ENCODE measurements at places on chromosomes 3 and 15.

- DNase-seq, result no peak
Measured at GRCh38 chr3:190970560-190970959, 108.1 kb upstream of the GMNC start.

DNA sequence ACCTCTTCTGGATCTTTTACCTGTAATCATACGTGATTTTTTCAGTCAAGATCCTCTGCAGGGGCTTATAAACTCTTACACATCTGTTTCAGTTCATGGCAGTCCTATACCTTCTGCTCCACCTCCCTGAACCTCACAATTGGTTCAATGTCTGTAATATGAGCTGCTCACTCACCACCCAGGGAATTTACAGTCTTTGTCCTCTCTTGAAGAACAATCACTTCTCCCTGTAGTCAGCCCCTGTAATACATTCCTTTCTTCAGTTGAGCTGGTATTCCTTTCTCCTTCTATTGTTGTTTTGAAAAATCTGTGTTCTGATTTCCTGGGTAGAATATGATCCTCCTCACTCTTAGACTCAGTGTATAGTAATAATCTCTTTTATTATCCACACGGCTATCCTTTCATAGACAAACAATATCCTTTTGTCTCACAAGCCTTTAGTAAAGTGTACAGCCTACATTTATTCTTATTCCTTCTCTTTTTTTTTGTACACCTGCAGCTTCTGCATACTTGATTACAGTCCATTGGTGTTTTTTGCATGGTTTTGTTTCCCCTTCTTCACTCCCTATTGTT, 101.8 kb downstream of the NECTIN3 start:
- no peak for DNase-seq

DNA sequence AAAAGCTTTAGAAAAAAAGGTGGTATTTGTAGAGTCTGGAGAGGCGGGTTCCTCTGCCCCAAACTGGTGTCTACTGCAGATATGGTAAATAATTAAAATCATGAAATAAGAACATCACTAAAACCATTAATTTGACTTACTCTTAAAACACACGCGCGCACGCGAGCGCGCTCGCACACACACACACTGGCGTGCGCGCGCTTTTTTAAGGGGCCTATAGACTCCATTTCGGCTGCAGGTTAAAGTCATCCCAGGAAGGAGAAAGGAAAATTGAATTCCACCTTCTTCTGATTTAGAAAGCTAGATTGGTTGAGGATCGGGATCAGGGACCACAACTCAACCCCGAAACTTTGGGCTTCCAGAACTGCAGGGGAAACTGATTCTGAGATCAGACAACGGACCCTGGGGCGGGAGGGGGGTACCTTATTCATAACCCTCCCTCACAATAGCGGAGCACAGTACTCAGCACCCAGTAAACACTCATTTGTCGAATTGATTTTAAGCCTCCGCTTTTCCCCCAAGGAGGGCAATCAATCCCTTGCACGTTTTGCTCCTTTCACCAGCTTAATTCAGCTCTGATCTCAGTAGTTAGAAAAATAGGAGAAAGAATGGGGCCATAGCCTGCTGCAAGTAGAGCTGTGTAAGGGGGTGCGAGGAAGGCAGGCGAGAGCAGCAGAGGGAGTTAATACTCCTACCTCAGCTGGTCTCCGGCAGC, 509 bp upstream of the LRRC3B start:
- no peak for DNase-seq

- no peak for DNase-seq
Measured at GRCh38 chr3:135149707-135150681, 354.9 kb downstream of the EPHB1 start.

DNA sequence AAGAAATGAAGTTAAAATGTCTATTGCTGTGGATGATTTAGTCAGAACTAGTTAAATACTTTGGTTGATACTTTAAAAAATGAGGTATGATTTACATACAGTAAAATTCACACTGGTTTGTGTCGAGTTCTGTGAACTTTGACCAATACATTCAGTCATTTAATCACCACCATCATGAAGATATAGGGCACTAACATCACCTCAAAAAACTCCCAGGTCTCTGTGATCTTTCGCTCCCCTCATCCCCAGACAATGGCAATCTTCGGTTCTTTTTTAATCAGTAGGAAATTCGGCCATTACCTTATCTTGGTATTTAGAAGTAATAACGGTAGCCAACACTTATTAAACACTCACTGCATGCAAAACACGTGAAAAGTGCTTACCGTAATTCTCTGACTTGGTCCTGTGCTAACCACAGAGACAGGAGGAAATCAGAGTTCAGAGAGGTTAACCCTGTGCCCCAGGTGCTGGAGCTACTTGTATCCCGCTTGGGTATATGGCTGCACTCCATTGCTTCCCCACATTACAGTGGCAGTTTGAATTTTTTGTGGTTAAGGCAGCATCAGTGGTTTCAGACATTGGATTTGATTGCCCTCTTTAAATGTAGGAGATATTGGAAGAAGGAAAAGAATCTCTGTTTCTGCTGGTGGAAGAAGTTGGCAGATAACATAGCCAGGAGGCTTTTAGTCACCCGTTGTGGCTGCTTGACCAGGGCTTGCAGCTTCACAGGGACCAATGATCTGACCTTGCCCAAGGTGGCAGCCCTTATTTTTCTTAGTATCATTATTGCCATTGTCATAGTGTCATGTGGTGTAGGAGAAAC, 4.2 kb downstream of the PLCL2 start:
- peak; percentile 57 for DNase-seq

DNA sequence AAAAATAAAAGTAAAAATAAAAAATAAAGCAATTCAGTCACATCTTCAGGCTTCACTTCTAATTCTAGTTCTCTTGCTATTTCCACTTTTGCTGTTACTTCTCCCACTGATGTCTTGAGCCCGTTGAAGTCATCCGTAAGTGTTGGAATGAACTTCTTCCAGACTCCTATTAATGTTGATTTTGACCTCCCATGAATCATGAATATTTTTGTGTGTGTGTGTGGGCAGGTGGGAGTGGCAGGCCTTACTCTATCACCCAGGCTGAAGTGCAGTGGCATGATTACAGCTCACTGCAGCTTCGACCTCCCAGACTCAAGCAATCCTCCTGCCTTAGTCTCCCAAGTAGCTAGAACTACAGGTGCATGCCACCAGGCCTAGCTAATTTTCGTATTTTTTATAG, 10.7 kb downstream of the USP4 start:
- no peak for DNase-seq

- no peak for DNase-seq
Measured at GRCh38 chr15:76161153-76162035, 101.6 kb downstream of the TMEM266 start.

DNA sequence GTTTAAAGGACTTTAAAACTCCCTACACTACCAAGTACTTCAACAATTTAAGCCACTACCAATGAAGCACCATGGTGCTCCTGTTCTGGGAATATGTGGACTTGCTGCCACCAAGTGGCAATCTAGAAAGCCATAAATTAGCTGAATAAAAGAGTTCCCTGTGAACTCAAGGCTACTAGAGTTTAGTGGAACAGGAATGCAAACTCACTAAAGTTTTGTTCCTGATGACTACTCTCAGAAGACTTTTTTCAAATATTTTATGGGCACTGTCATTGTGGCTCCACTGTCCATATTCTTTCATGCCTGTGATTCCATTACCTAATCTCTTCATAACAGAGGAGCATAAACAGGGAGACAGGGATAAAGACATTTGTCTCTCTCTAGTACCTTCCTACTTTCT, 63.9 kb downstream of the TMCC1 start:
- DNase-seq, result peak; percentile 40

DNA sequence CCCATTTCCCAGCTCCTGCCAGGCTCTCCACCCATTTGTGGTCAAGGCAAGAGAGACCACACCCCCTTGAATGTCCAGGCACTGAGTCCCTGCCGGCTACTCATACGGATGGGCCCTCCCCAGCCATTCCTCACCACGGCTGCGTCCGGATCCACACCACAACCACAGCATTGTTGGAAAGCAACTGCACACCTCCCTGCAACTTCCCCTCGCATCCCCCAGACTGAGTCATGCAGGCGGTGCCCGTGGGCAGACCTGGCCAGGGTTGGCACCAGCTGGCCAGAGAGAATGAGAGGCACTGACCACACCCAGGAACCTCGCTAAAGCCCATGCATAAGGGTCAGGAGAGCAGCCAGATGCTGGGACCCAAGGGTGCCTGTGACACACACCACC, 30.5 kb downstream of the LOXL1 start:
- DNase-seq, result no peak

DNA sequence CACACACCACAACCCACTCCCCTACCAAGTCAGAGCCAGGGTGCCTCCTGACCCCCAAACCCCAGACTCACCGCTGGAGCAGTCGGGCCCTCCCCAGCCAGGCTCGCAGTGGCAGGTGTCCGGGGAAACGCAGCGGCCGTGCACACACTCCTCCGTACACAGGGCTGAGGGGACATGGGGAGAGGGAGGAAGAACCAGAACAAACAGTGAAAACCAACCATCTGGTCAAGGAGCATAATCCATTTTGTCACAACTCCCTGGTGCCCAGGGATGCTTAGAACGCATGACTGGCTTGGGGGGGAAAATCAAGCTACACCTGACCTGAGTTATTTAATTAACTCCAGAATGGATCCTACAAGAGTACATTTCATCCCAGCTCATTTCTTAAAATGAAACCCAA, 159.2 kb downstream of the MEGF11 start:
- no peak for DNase-seq

- DNase-seq, result no peak
Measured at GRCh38 chr3:66380200-66380932, 120.5 kb downstream of the LRIG1 start.

- no peak for DNase-seq
Measured at GRCh38 chr3:194637066-194637465, 3.8 kb upstream of the TMEM44 start.

- DNase-seq, result peak; percentile 32
Measured at GRCh38 chr15:73921254-73921925, 4.9 kb upstream of the LOXL1 start.

DNA sequence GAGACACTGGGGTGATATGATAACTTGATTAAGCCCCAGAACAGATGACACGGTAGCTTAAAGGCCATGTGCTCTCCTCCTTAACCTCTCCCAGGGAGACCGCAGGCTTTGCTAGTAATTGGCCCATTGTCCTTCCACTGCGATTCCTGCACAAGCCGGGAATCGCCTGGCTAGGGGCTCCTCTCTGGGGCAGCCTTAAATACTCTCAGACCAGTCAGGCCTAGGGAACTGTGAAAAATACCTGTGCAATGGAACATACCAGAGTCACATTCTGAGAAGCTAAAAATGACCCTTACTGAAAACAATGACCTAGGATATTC, 56.3 kb downstream of the CPN2 start:
- no peak for DNase-seq

DNA sequence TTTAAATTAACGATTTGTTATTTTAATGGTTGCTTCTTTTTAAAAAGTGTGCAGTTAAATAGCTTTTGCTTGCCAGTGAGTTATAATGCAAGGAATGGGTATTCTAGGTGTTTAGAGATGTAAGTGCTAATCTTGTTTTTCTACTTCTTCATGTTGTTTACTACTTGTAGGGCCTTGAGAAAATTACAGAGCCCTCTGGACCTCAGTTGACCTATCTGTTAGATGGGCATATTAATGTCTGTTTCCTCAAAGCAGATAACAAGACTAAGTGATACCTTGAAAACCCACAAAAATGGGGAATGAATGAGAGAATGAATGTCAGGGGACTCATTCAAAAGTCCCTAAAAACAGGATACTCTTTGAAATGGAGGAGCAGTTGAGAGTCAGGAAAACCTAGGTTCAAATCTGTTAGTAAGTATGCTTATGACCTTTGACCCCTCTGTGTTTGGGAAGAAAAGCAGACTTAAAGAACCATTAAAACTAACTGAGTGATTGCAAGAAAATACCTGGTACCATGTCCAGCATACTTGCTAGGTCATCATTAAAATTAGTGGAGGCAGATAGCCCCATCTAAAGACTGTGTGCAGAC, 419.5 kb downstream of the EDEM1 start:
- DNase-seq, result no peak

- peak; percentile 55 for DNase-seq
Measured at GRCh38 chr3:59978979-59979378, 929.2 kb upstream of the CFAP20DC start.

DNA sequence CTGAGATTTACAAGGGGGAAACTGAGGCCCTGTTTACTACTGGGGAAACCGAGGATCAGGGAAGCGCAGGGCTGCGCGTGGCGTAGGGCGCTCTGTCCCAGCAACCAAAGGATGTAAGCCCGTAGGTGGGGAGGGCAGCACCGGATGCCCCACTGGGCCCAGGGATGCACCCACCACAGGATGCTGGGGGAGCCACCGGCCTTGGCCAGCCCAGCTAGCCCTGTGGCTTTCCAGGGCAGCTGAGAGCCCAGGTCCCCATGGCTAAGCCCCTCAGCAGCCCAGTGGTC, 33.4 kb downstream of the RPN1 start:
- DNase-seq, result no peak

- no peak for DNase-seq
Measured at GRCh38 chr3:28139288-28139687, 102.1 kb upstream of the CMC1 start.

GRCh38 chr3:128319741-128320141, 146.9 kb downstream of the DNAJB8 start:
- DNase-seq, result no peak

DNA sequence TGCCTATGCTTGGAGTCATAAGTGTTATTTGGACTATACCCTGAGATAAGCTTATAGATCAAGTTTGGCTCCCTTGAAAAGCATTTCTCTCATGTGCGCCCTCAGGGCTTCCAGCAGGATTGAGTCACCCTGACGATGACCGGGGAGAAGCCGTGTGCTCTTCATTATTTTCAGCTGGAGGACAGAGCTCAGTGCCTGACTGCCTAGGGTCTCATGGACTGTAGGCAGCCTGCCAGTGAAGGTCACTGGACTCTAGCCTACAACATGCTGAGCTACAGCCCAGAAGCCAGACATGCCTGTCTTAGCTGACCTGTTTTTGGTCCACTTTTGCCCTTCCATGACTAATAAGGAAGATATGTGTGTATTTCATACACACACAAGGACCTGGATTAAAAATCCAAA, 31.6 kb upstream of the NUDT16 start:
- DNase-seq, result no peak

DNA sequence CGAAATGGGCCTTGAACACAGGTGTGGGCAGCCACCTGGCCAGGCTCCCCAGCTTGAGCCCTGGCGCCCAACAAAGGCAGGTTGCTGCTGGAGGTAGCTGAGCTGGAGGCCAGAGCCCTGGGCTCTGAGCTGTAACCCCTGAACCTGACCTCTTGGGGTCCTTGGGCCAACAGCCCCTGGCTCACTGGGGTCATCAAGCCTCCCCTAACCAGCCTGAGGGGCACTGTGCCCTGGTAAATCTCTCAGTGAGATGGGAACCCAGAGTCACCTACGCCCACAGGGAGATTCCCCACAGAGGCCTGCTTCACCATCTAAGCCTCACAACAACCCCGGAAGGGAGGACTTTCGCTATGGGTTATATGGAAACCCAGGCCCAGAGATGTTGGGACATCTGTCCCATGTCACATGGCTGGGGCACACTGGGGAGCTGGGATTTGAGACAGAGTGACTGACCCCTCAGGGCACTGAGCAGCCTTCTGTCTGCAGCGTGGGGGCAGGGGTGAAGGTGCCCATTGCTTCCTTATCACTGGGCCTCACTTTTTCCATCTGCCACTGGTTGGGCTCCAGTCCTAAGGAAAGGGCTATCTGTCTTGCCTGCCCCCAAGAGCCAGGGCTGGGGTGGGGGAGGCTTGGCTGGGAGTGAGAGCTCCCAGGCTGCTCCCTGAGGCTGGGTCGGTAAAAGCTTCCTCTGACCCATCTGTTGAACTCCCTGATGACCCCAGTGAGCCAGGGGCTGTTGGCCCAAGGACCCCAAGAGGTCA, 59.1 kb downstream of the IQSEC1 start:
- peak; percentile 77 for DNase-seq
